ENCODE measurements at places on chromosomes 12 and 14.
A peak's percentile ranks its signal among the peaks of the same experiment; 100 is the strongest.

DNA sequence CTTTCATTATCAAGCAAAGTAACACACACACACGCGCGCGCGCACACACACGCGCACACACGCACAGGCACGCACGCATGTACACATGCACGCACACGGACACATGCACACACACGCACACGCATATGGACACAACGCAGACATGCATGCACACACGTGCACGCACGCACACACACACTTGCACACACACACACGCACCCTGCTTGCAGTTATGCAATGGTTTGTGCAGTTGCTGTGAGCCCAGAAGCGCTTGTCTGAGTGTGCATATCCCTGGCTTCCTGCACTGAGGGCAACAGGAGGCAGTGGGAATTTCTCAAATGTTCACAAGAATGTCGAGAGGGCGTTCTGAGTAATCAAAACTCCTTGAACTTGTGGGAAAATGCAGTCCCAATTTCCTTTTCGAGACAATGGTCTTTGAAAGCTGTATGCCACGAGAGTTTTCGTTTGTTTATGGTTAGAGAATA, 41.6 kb downstream of the NFKBIA start:
- DNase-seq: no peak

DNA sequence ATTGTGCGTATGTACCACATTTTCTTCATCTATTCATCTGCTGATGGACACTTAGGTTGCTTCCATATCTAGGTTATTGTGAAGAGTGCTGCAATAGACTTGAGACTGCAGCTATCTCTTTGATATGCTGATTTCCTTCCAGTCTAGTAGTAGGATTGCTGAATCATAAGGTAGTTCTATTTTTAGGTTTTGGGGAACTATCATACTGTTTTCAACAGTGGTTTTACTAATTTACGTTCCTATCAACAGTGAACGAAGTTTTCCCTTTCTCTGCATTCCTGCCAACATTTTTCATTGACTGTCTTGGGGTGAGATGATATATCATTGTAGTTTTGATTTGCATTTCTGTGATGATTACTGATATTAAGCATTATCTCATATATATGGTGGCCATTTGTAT, 482.2 kb downstream of the SLC16A7 start:
- DNase-seq: no peak

DNA sequence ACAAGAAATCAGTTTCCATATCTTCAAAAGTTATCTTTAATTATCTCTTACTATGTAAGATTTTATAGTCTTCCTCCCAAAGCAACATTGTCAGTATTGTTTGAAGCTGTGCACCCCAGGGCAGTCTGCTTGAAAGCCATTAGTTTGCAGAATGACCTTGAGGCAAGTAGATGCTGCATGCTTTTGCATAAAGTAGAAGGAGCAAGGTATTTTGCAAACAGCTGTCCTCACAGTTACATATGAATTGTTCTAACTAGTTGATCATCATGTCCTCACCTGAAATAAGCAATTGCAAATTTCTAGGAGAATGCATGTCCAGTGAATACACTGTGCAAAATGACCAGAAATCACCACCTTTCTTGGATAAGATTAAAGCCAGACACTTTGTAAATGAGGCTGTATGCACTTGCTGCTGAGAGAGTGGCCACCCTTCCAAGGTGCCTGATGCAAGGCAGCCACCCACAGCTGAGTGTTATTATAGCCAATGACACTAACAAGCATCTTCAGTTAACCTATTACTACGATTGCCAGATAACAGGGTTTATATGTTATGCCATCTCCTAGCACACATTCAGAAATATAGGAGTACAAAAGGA, 730.0 kb upstream of the TMEM132C start:
- no peak for DNase-seq

DNA sequence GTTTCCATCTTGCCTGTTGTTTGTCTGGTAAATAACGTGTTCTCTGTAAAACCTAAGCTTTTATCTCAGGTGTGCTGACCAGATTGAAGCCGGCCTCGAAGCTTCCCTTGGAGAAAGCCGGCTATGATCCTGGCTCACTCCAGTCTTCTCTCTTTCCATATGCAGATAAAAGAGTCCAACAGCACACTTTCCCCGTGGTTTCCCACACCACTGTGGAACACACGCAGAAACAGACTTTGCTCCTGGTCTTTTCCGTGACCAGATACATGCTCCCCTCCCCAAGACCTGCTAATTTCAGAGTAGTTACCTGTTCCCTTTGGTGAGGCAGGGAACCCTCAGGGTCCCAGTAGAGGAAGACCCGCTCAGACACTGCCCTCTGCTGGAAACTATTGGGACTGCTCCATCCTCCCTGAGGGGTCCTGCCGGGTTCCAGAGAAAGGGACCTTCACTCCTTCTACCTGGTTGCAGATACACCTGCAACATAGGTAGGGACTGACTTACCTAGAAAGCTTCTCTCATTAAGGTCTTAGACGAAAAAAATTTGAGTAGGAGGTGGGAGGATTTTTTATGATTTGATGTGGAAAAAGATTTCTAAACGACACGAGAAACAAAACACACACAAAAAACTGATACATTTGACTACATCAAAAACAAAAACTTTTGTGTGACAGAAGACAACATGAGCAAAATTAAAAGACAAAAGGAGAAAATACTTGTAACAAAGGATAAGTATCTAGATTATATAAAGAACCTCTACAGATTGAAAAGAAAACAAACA, 415.4 kb upstream of the CCDC196 start:
- peak; percentile 73 for DNase-seq

DNA sequence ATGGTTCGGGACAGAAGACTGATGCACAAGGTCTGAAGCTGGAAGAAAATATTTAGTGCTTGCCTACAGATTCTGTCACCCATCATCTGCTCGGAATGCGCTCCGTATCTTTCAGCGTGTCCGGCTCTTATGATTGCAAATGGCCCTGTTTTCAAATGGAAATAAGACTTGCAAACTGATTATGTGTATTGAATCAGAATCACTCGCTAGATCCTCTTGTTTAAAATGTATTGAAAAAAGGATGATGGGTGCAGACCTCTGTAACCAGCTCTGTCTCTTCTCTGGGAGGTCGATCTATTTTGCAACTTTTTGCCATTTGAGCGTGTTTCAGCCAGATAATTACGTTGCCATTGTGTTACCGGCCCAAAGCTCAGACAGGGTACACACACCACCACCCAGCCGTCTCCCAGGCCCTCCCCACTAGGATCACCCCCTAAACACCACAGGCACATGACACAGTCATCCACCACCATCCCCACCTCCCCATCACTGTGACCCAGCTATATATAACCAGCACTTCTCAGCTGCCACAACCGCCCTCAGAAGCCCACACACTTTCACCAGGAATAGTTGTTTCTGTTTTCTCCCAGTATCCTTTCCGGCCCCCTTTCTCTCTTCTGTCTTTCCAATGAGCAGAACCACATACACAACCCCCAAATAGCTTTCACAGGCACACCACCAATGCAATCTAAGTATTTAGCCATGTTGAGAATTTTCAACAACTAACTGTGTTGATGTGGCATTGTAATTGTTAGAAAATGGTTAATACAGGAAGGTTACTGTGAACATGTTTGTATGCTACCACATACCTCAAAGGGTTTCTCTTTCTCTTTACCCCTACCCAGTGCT, 10.7 kb downstream of the NKX2-1 start:
- no peak for DNase-seq

DNA sequence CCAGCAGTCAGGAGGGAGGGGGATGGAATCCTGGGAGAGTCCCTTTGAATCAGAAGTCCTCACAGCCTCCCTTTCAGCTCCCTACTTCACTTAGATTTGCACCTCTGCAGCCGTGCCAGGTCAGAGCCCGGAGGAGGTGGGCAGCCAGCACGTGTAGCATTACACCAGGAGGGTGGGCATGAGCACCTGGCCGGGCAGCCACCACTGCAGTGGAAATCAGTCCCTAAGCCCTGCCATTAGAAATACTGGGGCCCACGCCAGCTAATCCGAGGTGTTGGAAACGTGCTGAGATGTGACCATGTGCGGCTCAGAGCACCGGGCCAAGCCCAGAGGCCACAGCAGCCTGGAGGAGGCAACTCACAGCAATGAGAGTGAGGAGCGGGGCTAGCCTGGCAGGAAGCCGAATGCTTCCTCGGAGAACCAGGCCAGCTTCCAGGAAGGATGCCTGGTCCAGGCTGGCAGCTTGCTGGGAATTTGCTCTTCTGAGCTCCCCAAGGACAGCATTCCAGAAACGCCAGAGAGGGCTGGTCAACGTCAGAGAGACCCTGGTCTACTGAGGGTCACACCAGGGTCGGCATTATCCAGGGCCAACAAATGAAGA, 9.4 kb upstream of the CACNA2D4 start:
- no peak for DNase-seq

GRCh38 chr12:60475825-60476224, 880.0 kb downstream of the SLC16A7 start:
- no peak for DNase-seq

GRCh38 chr12:108611884-108612415, 14.1 kb upstream of the TMEM119 start:
- peak; percentile 50 for DNase-seq

DNA sequence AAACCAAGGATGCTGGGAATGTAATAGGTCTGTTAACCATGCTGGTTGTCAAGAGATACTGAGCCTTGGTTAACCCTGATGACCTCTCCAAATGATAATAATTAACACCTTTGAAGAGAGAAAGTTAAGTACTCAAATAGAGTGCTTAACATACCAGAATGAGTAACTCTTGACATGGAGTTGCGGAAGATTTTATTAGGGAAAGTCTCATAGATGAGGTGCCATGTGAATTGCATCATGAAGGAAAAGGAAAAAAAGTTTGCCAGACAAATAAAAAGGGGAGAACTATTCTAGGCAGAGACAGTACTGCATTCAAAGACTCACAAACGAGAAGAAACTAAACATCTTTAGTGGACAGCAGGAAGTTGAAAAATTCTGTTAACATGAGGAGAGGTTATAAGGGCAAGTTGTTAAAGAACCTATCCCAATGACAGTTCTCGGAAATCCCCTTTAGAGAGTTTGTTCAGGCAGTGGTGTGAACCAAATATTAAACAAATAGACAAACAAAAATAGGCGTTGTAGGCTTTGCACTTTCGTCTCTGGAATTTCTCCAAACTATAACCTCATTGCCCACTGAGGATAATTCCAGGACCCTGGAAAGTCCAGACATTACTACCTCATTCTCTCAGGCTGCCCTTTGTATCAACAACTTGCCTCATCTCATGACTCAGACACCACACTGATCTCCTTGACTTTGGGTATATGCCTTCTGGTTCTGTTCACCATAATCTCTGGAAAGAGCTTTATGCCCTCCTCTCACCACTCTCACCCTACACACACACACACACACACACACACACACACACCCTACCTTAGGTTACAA, 435.0 kb downstream of the GXYLT1 start:
- DNase-seq: no peak
